ENCODE measurements at places on chromosomes 3 and 15.

GRCh38 chr15:72227720-72228119 lies 3.3 kb downstream of the PKM start:
- DNase-seq, result no peak

GRCh38 chr3:194950906-194951628 lies 265.4 kb downstream of the FAM43A start:
- no peak for DNase-seq

DNA sequence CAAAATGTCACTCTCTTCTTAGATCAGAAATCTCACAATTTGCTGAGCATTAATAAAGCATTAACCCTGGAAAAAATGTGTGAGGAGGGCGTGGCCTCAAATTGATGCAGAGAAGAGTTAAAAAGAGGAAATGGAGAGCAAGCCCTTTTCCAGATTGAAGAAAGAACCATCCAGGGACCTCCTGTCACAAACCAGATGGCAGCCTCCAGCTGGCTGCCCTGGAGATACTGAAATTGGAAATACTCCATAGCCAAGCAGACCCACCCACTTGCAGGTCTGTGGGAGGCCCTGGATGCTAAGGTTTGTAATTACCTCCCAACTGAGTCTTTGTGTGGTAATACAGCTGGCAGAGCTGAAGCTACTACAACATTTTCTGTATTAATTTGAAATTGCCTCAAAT lies 214.9 kb downstream of the IL20RB start:
- DNase-seq, result no peak

- DNase-seq, result no peak
These were observed 177.3 kb downstream of the CDIN1 start for GRCh38 chr15:36756707-36757106.

- DNase-seq, result no peak
These were observed 221.1 kb upstream of the TLE3 start for GRCh38 chr15:70318594-70319465.

DNA sequence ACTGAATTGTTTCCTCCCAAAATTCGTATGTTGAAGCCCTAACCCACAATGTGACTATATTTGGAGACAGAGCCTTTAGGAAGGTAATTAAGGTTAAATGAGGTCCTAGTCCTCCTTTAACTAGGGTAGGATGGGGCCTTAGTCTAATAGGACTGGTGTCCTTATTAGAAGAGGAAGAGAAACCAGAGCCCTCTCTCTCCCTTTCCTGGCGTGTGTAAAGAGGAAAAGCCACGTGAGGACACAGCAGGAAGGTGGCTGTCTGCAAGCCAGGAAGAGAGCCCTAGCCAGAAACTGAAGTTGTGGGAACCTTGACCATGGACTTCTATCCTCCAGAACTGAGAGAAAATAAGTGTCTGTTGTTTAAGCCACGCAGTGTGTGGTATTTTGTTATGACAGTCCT lies 94.3 kb downstream of the OXNAD1 start:
- no peak for DNase-seq

GRCh38 chr15:101506491-101506890 lies 17.0 kb upstream of the PCSK6 start:
- peak; percentile 5 for DNase-seq

- DNase-seq, result no peak
These were observed 22.6 kb downstream of the CLDN18 start for GRCh38 chr3:138032567-138032966.

DNA sequence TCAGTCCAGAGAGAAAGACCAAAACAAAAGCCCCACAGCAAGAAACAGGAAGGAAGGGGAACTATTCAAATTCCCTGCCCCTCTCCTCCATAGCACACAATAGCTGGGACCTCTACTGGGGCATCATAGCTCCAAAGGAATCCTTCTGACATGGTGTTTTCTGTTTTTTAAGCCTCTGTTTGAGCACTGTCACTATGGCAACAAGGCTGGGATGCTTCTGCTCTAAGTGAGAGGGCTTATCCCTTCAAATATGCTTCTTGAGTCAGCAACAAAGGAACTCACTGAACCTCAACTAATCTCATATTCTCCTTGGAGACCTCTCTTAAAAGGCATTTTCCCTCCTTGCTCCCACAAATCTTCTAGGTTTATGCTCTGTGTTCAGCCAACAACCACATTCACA lies 40.5 kb downstream of the MYLK start:
- DNase-seq, result no peak

- DNase-seq, result no peak
These were observed 238.3 kb upstream of the FEZF2 start for GRCh38 chr3:62611541-62612240.

- DNase-seq, result no peak
These were observed 892.0 kb downstream of the NAALADL2 start for GRCh38 chr3:175751089-175751488.

GRCh38 chr3:194129581-194130133 lies 6.3 kb upstream of the HES1 start:
- DNase-seq, result no peak

DNA sequence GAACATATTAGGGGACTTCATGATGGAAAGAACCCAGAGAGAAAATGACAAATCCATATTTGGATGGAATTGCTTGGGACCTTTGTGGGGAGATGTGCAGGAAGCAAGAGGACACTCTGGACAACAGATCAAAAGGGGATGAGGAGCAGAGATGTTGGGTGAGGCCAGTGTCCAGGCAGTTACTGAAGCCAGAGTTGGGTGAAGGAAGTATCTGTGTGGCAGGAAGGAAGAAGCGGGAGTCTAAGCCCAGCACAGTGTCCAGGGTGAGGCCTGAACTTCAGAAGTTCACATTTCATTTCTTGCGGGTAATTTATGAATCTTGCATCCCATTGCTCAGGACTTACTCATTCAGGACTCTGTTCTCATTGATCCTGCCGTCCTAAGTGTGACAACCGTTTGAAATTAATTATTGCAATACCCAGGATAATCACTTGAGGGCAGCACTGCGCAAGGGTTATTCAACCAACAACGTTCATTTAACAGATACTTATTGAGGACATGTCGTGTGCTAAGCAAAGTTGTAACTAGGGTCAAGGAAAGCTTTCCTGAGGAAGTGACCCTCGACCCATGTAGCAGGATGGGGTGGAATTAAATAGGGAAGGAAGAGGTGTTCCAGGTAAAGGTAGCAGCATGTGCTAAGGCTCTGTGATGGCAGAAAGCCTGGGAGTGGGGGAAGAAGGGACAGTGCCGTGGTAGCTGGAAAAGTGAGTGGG lies 61.3 kb upstream of the CMTM8 start:
- peak; percentile 64 for DNase-seq

DNA sequence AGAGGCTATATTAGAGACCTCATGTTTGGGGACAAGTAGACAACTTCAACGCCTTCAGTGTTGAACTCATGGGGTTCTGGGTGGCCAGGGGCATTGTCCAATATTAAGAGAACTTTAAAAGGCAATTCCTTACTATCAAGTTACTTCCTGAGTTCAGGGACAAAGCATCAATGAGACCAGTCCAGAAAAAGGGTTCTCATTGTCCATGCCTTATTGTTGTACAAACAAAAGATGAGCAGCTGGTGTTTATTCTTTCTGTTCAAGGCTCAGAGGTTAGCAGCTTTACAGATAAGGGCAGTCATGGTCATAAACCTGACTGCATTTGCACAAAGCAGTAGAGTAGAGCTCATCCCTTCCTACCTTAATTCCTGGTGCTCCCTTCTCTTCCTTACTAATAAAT lies 18.5 kb upstream of the PDHB start:
- DNase-seq, result no peak

DNA sequence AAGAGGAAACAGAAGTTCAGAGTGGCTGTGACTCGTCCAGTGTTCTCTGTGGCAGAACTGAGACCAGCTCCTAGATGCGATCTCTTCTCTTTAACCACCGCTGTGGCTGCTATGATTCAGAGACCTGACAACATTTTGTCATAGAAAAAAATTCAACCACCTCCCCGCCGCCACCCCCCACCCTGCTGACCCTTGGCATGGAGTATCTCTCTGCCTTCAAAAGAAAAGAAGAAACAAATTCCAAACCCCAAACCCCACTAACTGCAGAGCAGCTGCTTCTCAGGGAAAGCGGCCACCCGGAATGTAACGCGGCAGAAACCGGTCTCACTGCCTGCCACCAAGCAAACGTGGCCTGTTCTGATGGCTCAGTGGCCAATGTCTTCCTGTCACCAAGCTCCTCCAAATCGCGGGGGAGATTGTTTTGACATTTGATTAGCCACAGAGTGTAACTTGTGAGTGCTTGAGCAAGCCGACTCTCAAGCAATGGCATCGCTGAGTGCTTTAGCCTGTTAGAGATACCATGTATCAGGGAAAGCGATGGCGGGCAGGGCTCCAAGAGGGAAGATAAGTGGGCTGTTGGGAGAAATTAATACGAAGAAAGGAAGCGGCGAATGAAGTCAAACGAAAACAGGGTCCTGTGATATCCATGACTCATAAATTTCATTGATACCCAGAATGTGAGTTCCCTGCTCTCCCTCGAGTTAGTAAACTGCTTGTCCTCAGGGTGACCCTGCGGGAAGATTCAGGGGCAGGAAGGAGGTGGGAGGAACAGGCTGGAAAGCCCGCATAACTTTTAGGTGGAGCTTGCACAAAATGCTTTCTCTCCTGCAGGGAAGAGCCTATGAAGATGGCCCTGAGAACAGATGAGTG lies 44.8 kb upstream of the TLE3 start:
- no peak for DNase-seq

DNA sequence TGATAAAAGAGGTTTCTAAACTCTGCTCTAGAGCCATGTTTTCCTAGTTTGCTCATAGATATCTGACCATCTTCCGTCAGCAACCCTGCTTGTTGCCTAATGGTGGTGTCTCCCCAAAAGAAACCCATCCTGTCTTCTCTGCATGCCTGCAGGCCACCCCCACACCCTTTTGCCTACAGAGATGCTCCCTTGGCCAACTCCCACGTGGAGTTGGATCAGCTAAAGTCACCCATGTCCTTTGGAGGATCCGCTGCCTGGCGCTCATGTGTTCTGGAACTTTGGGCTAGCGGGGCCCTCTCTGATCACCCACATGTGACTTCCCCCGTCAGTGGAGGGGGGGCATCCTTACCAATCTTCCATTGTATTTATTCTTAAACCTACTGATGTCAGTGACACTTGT lies 185.6 kb downstream of the ADAMTS17 start:
- DNase-seq, result no peak

GRCh38 chr3:58188921-58189451 lies 21.8 kb downstream of the DNASE1L3 start:
- no peak for DNase-seq

- peak; percentile 31 for DNase-seq
These were observed 418.3 kb downstream of the OTOL1 start for GRCh38 chr3:161914703-161915417.

DNA sequence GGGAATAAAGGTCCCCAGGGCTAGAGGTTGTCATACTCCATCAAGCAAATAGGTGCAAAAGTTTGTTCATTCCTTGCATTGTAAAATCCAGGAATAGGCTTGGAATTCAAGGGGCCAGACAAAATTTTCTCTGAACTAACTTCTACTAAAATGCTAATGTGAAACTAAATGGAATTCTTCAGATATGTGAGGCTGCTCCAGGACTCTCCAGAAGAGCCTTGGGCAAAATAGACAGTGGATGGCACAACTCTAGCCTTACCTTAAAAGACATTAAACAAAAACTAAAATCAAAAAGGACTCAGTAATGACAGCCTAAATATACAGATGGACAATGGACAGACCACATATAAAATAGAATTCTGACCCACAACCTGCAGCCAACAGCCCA lies 130.8 kb upstream of the STRIT1 start:
- no peak for DNase-seq

- DNase-seq, result no peak
These were observed 159.5 kb downstream of the RPLP1 start for GRCh38 chr15:69612112-69612511.

DNA sequence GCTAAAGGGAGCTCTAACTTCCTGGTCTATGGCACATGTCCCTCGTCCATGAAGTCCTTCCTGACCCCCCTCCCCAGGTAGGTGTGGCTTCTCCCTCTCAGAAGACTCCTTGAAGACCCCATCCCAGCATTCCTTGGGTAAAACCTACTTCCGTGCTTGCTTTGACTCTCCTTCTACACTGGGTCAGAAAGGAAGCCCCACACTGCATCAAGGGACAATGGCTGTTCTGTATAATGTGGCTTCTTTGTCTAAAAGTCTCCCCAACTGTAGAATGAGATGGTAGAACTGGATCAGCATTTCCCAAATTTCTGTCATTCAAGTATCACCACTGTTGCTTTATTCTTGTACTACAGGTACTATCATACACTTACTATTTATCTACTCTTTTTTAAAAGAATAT lies 3.9 kb upstream of the DNAJA4 start:
- no peak for DNase-seq

- DNase-seq, result no peak
These were observed 442.0 kb downstream of the LPP start for GRCh38 chr3:188595890-188596376.

DNA sequence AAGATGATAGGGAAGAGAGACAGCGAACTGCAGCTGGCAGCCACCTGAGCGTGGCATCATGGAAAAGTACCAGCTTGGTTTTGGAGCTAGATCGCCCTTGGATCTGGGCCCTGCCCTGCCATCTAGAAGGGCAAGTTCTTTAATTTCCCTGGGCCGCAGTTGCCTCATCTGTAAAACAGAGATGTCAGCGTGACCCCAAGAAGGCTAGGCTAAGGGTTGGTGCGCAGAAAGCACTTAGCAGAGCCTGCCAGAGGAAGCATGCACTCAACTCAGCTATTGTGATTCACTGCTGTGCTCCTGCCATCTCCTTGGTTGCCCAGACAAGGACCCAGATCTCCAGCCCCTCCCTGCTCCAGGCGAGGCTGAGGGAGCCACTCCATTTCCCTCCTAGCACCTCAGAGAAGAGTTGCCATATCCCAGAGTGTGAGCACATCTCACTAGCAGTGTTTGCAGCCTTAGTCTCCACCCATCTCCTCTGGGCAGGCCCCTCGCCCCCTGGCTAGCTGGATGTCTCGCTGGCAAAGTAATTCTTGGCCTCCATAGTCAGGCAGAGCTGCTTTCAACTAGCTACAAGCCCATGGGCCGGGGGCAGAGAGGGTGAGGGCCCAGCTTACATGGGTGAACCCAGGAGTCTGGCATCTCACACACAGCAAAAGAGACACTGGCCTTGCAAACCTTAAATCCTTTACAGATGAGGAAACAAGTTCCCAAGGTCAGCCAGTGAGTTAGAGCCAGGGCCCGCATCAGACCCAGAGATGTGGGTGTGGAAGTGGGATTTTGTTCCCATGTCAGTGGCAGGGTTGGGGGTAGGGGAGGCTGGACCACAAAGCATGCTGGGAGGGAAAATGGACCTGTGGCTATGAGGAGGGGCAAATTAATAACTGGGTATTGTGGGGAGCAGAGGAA lies 280.7 kb upstream of the TLE3 start:
- no peak for DNase-seq

- DNase-seq, result no peak
These were observed 239.9 kb upstream of the CTDSPL start for GRCh38 chr3:37621771-37622170.

- DNase-seq, result no peak
These were observed 239.8 kb upstream of the TLE3 start for GRCh38 chr15:70337277-70338186.

GRCh38 chr3:53885239-53885638 lies 3.3 kb upstream of the ACTR8 start:
- DNase-seq, result no peak

DNA sequence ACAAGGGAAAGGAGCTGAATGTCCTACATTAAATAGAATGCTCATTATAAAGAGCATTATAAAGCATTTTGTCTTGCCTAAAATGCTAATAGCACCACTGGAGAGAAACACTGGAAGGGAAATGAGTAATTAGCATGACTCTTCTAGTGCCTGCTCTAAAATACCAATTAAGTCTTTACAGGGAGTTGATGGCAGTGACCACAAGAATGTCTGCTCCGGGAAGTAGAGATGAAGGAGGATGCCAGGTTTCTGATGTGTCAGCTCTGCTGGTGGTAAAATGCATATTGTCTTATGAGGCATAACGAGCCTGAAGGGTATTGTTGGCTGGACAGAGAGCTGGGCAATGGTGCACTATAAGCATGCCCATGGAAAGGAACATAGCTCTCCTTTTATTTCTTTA lies 49.5 kb downstream of the MYLK start:
- DNase-seq, result no peak

Measured in HEK293T (cell line).